Left lobe of liver (tissue), 2 donors: ENCODE measurements at places on chromosomes 13 and 19. TPM values are rescaled to one million over a fixed set of nuclear protein-coding genes. Genes with fewer than 3 reads are reported as not detected.

DNA sequence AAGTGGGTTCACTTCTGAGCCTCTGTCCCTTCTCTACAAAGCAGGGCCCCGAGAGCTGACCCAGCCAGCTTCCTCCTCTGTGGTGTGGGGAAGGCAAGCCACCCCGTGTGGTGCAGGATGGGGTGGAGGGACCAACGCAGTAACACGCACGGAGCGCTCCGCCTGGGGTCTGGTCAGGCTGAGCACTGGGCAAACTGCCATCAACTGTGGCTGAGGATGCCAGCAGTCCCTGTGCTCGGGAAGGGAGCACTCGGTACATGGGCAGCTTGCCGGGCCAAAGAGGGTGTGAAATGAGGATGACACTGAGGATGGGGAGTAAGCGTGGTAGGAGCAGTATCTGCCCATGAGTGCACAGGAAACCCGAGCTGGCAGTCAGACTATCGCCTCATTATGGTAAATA is 7.6 kb upstream of the GMIP start:
- no peak for DNase-seq

Gene C3
- total RNA-seq = 11,297 TPM

Gene NCR1
- total RNA-seq = 0.10 TPM

- no peak for DNase-seq
Observed at GRCh38 chr19:47158879-47159503, 28.4 kb downstream of the SAE1 start.

Gene FAAP24
- 1.1 TPM for total RNA-seq

DNA sequence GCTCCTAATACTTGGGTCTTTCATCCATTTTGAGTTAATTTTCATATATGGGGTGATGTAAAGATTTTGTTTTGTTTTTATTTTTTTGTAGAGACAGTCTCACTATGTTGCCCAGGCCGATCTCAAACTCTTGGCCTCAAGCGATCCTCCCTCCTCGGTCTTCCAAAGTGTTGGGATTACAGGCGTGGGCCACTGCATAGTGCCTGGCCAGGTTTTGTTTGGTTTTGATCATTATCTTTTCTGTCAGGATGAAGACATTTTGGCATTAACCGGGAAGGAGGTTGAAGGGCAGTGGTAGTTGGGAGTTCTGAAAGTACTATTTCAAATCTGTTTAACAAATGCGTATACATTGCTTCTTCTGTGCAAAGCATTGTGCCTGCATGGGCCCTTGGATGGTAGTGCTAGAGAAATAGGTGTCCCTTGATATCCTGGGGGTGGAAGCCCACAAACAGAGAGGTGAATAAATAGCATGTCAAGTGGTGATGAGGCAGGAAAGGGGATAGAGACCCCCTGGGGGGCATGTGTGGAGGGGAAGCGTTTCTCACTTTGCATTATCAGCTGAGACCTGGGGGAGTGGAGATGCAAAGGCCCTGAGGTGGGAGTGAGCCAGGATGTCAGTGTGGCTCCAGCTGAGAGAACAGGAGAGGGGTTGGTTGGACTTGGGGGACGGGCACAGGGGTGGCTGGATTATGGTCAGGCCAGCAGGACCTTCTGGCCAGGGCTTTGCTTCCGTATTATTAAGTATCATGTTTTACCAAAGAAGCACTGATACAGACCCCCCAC is 41.4 kb downstream of the GATAD2A start:
- no peak for DNase-seq

DNA sequence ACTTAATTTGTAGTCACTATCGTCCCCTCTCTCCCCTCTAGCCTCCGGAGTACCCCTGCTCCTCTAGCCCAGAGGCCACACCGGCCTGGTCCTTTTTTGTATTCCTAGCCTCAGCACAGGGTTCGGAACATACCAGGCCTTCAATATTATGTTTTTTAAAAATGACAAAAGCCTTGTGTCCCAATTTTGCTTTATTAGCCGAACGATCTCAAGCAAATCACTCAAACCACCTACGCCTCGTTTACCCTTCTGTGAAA is 463 bp upstream of the POMP start:
- DNase-seq = no peak

Gene PPFIA3
- total RNA-seq = 2.3 TPM
